ENCODE measurements at places on chromosomes 3 and 15.

DNA sequence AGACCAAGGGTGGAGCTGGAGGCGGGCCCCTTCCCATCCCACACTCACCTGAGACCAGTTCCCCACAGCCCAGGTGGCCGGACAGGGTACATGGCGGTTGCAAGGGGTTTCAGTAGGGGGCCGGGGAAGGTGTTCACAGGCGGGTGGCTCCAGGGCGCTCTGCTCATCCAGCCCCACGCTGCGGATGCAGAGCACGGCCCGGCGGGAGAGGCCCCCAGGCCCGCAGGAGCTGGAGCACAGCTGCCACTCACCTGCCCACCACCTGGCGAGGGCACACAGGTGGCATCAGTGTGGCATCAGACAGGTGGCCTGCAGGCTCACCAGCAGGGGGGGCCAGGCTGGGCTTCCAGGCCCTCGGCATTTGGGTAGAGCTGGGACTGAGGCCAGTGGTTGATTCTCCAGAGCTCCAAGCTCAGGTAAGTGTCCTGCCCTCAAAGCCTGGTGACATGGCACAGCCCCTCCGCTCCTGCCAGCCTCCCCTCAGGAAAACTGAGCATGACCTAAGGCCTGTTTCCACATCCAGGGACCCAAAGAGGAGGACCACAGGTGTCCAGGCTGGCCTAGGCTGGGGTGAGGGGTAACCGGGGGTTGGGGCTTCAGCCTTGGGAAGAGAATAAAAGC, 43.8 kb downstream of the ADAMTS7 start:
- no peak for DNase-seq

DNA sequence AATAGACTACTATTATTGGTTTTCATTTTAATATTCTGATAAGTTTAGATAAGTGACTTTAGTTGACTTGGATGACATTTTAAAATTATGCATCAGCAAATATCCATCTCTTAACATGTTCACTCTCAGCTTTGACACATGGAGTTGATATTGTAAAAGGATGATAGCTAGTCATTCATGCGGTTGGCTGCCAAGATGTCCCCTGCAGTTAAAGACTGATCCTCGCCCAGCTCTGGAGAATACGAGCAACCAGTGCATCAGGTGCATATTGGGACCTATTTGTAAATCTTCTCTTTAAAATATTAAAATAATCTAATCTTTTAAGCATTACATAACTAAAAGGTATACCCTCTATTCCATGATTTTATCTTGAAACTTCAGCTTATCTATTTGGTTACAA, 41.9 kb downstream of the EPHB1 start:
- DNase-seq: no peak

DNA sequence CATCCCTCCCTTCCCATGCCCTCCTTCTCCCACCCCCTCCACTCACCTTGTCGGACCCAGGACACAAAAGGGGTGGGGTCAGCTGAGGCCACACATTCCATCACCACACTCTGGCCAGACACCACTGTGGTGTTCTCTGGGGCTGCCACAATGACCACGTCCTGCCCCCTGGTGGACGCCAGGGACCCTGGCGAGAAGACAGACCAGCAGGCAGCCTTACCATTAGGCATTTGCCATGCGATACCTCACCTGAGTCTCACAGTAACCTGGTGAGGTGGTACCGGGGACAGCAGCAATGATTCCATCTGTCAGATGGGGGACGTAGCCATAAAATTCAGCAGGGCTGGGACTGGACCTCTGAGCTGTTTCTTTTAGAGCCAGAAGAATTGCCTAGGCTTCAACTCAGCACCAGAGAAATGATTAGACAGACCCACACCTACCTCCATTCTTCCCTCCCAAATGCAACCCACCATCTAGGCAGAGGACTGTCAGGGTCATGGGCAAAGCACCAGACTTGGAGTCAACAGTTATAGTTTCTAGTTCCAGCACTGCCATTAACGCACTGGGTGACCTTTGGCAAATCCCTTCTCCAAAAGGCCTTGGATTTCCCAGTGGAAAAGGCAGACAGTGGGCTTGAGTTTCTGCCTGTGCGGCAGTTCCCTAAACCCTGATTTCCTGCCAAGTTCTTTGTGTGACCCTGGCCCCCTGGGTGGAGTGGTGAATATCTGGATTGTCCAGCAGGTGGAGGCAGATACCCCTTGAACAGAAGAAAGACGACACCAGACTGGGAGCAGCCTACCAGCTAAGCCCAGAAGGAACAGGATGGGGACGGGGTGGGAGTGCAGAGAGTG, 21.8 kb downstream of the IGDCC4 start:
- peak; percentile 23 for DNase-seq

- DNase-seq: no peak
Measured at GRCh38 chr3:97815149-97815917, 6.5 kb upstream of the CRYBG3 start.

DNA sequence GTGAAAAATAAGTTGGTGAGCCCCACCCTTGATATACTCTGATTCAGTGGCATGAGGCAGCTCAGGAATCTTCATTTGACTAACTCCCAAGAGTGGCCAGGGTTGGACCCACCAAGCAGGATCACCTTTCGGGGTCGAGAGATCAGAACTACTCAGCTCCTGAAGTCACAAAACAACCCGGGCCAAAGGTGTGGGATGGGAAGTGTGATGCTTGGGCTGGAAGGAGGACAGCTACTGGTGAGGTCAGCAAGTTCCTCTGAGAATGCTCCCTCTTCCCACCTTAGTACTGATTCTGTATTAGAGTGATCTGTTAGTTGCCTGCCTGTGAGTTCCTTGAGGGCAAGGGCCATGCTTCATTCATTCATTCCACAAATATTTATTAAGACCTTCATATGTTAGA, 15.1 kb downstream of the ESYT3 start:
- DNase-seq: no peak

GRCh38 chr3:23537101-23537551, 268.6 kb upstream of the UBE2E1 start:
- no peak for DNase-seq

GRCh38 chr3:186492385-186492984, 51.7 kb downstream of the CRYGS start:
- no peak for DNase-seq

GRCh38 chr15:57867970-57868798, 161.7 kb downstream of the POLR2M start:
- no peak for DNase-seq

DNA sequence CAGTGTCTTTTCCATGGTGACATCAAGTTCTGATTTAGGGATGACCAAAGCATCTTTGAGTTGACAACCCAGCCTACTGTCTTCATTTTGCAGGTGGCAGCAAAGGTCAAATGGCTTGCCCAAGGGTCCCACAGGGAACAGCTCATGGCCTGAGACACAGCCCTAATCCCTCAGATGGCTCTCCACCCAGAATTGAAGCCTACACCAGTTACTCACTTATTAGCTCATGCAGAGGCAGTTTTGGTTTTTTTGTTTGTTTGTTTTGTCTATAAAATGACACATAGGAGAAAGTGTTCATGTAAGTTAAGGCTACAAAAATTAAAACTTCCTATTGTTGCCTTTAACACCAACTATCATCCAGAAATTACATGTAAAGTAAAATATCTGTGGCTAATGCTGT, 167.9 kb downstream of the OSBPL10 start:
- no peak for DNase-seq

DNA sequence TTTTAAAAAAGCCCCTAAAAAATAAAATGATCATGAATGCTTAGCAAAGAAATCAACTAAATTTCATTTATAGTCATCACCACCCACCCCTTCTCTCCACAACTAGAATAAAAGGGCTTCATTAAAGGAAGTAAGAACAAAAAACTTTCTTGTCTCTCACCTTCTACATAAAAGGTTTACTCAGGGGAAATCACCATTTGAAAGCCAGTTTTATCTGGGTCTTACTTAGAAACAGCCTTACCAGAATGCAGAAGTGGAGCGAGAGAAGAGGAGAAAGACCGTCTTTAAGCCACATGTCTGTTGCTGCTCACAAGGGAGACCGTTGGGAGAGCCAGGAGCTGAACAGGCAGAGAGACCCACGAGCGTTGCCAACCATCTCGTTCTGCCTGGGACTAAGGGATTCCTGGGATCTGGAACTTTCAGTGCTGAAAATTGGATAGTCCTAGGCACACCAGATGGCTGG, 350.1 kb upstream of the PROK2 start:
- no peak for DNase-seq

DNA sequence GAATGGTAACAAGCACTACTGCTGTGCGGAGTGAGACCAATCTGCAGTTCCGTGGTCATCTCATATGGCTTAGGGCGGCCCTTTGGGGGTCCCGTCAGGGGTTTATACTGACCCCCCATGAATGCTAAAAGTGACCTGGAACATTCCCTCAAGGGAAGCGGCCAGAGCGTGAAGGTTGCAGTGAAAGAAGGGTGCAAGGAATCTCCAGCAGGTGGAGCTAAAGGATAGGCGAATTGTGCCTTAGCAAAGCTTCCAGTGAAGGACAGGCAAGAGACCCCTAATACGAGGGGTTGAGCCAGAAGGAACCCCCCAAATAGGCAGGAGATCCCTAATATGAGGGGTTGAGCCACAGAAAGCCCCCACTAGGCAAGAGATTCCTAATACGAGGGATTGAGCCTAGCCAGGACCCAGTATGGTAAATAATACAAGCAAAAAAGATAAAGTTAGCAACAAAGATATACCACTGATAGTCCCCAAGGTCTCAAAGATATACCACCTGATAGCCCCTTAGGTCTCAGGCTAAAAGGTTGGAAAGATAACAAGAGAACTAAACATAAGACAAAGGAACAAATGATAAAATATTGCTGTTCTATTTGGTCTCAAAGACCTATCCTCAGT, 32.8 kb downstream of the ZNF589 start:
- peak; percentile 17 for DNase-seq

GRCh38 chr3:135987661-135988060, 22.1 kb downstream of the PPP2R3A start:
- no peak for DNase-seq

DNA sequence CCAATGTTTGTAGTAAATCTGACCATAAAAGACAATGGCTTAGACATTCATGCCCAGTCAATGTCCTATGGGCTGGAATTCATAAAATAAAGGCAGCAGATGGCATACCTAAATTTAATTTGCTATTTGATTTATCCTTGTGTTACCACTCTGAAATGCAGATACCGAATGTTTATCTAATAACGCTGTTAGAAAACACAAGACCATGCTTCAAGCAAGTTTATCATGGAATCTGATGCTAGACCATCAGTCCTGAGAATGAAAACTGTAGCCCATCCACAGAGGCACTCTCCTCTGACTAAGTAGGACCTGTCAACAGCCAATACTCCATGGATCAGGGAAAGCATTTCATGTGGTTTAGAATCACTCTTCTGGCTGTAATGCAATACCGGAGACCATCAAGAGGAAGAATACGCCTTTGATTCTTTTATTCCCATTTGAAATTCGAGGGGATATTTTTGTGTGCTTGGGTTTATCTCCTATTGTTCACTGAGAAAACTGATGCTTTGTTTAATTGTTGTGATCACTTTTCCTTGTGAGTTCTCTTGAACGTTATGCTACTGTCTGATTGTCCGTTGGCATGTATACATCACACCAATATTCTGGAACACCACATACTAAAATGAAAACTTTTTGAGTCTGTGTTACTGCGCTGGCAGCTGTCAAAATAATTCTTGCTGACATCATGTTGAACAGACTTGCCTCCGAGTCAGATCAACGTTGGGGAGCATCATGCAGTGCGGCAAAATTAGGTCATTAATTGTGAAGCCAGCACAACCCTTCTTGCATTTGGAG, 12.1 kb upstream of the CPB1 start:
- DNase-seq: no peak

- no peak for DNase-seq
Measured at GRCh38 chr3:182486463-182486862, 306.8 kb upstream of the ATP11B start.

DNA sequence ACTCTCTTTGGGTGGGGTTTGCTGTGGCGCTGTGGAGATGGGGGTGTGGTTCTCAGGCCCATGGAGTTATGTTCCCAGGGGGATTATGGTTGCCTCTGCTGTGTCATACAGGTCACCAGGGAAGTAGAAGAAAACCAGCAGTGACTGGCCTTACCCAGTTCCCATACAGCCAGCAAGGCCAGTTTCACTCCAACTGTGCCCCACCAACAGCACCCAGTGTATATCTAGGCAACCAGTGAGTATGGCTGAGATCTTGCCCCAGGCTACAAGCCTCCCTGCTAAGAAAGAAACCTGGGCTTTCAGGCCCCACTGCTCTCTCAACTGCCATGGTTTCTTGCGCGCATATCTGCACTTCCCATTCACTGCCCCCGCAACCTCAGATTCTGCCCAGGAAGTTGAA, 31.4 kb upstream of the RARB start:
- DNase-seq: no peak

- DNase-seq: no peak
Measured at GRCh38 chr3:40753291-40753770, 228.6 kb downstream of the ZNF621 start.

- DNase-seq: no peak
Measured at GRCh38 chr15:77181305-77182074, 110.6 kb upstream of the TSPAN3 start.

DNA sequence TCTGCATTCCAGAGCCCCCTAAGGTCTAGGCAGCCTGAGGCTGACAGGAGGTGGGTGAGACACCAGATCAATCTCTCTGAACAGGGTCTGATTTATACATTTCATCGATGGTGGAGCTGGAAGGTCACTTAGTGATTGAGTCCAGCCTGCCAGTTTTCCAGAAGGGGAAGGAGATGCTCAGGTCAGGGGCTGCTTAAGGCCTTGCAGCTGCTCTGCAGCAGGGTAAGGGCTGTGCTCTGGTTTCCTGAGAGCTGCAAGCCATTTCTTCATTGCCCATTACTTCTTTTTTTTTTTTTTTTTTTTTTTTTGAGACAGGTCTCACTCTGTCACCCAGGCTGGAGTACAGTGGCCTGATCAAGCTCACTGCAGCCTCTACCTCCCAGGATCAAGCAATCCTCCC, 10.7 kb downstream of the TADA3 start:
- no peak for DNase-seq

DNA sequence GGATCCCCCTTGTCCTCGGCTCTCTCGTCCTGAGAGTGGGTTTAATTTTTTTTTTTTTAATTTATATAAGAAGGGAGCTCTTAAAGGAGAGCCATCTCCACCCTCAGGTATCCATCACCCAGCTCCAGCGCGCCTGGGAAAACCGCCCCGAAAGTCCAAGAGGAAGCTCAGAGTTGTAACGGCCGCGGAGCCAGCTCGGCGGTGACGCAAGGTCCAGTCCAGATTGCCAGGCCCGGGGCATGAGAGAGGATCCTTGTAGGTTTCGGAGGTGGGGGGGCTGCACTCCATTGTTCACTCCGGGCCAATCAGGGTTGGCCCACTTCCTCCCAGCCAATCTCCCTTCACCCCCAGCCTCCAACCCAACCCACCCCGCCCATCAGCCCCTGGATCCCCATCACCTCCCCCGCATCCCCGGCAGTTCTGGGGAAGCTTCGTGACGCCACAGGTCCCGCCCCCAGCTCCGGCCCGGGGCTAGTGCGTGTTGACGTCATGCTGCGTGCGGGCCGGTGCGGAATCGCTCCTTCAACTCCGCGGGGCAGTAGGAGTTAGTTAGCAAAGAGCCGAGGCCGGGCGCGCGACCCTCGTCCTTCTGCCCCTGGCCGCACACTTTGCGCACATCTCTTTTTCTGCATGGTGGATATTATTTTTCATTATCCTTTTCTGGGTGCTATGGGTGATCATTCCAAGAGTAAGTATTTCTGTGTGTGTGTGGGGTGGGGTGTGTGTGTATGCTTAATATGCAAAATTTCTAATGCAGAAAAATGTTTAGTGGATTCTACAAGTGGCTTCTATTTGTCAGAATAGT, at the start of gene ISL2:
Gene ISL2, plus strand, starts transcription at position 520 of the 805 bp plus-strand sequence. Its CDS starts 111 bp downstream, at position 631.
- DNase-seq: no peak

Data from LNCaP clone FGC (cell line).